Activated CD4-positive, alpha-beta T cell treated with anti-CD3 and anti-CD28 coated beads, Interleukin-2, amount 50 U/mL, for 16 hours (primary cell): ENCODE measurements at places on chromosomes 1 and 21.

- DNase-seq: no peak
Observed at GRCh38 chr1:67597336-67597735, 87.7 kb upstream of the GADD45A start.

DNA sequence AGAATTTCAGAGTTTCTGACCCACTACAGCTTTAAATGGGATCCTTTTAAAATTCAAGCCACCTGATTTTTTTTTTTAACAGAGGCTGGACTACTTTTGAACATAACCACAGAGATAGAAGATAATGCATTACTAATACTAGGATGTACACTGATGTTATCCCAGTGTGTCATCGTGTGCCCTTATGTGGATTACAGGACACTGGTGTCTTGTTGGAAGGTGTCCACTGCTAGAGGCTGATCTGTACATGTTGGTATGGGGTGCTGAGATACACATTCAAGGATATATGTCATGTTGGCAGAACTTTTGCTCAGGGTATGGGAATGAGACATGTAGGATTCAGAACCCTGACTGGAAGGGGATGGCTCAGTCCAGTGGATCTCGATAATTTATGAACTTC lies 56.3 kb downstream of the INAVA start:
- no peak for DNase-seq

GRCh38 chr1:75129983-75130789 lies 4.0 kb upstream of the LHX8 start:
- DNase-seq: no peak

- no peak for DNase-seq
Observed at GRCh38 chr1:12505231-12505630, 112.8 kb downstream of the DHRS3 start.

- DNase-seq: no peak
Observed at GRCh38 chr1:10793129-10793651, 3.3 kb downstream of the CASZ1 start.

- DNase-seq: no peak
Observed at GRCh38 chr1:108077991-108078390, 113.0 kb upstream of the VAV3 start.

GRCh38 chr1:97488530-97488929 lies 432.3 kb downstream of the DPYD start:
- no peak for DNase-seq

DNA sequence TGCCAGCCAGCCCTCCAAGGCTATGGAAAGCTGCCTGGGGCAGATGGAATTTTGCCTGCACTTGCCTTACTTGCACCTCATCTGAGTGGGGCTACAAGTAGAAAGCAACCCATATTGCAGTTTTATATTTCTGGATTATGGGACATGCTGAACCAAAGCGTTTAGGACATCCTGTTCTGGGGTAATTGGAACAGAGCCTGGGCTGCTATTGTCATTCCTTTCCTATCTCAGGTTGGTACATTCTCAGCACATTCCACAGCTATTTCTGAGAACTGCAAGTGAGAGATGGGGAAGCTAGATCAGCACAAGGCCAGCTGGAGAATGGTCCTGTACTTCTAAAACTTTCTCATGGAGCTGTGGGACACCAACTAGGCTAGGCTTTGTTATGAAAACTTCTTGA lies 713.8 kb downstream of the KCNT2 start:
- DNase-seq: no peak

DNA sequence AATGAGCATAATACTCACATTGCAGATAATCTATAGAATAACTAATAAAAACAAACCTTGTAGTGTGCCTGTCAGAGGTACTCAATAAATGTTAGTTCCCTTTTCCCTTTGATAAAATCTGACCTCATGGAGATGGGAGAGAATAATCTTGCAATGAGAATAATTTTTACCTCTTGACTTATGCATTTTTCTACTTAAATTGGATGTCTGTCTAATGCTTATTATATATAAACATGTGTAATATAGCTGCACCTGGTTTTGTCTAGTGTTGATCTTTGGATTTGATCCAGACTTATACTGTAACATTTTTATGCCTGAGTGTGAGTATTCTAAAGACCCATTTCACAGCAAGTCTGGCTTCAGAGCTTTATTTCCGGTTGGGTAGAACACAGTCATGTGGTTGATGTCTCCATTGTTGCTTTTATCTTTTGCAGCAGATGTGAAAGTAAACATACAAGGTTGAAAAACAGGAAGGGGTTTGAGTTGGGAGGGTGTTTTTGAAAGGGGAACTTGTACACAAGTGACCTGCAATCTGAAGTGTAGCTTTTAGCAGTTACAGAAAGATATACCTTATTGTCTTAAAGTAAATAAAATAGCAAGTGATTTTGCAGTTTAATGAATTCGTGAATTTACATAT lies 12.4 kb downstream of the EPB41 start:
- DNase-seq: peak; percentile 77

GRCh38 chr1:160222546-160222945 lies 17.4 kb downstream of the PEA15 start:
- no peak for DNase-seq

- DNase-seq: no peak
Observed at GRCh38 chr1:206831650-206832049, 33.8 kb upstream of the IL20 start.

- peak; percentile 27 for DNase-seq
Observed at GRCh38 chr1:232793944-232794343, 11.3 kb upstream of the MAP10 start.

- no peak for DNase-seq
Observed at GRCh38 chr1:163168053-163168452, 34.7 kb downstream of the RGS5 start.

DNA sequence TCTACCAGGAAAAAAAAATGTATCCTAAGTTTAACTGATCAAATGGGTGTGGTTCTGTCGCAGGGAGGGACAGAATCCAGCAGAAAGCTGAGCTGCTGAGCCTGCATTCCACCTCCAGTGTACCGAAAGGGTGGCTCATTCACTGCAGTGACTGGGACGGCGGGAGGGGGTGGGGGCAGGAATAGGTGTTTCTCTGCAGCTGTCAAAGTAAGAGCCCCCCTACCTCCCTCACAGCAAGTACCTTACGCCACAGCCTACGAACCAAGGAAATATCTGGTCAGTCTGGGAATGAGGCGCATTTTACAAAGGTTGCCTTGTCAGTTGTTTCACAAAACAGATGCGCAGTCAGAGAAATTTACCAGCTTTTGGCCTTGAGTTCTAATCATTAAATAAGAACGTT lies 1.7 kb downstream of the S100B start:
- no peak for DNase-seq

- no peak for DNase-seq
Observed at GRCh38 chr1:45205011-45205909, 1.1 kb downstream of the ZSWIM5 start.

DNA sequence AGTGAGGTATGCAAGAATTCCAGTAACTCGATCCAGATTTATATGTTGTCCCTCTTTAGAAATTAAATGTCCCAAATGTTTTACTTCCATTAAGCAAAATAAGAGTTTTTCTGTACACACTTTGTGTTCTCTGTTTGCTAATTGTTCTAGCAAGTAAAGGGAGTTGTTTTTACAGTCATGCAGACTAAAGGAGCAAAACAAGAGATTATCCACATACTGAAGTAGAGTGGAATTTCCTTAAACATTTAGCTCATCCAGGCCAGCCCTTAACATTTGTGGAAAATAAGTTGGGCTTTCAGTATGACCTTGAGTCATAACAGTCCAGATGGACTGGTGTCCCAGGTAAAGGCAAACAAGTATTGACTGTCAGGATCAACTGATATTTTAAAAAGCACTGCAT lies 44.1 kb upstream of the TINAGL1 start:
- no peak for DNase-seq

GRCh38 chr1:147613506-147613905 lies 56.8 kb downstream of the ACP6 start:
- no peak for DNase-seq

- no peak for DNase-seq
Observed at GRCh38 chr1:156081917-156082308, 352 bp downstream of the MEX3A start.

GRCh38 chr1:227308367-227309336 lies 9.6 kb downstream of the CDC42BPA start:
- DNase-seq: no peak

DNA sequence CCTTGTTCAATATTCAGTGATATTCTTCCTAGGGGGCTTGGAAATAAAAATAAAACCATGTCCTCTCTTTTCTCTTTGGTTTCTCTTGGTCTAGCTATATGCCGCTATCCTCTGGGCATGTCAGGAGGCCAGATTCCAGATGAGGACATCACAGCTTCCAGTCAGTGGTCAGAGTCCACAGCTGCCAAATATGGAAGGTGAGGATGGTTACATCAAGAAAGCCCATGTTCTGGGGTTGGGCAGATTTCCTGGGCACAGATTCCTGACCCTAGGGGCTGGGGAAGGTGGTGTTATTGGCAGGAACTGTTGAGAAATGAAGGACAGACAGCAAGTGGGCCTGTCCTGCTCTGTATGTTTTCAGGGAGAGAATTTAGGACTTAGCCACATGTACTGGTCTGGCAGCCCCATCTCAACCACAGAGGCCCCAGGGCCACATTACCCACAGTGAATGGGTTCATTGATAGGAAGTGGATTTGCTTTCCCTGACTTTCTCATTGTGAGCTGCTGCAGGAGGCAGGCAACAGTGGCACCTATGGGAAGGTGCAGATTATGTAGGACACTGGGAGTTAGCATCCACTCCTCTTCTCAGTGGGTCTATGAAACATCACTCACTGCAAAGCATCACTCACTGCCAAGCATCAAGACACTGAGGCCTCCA lies 37.4 kb upstream of the HSD17B7 start:
- no peak for DNase-seq

DNA sequence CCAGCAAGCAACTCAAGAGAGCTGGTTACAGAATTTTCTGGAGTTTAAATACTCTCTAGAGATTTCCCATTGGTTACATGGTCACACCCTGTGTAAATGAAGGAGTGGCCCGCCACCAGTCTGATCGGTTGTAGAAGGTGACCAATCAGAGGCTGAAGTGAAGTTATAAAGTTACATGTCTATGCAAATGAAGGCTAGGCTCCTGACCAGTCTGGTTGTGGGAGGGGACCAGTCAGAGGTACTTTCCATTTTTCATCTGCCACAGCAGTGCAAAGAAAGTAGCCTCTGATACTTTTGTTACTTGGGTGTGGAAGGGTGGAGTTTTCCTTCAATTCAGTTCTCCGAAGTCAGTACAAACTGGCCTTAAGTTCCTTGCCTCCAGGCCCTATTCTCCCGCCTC lies 273.7 kb downstream of the BARHL2 start:
- no peak for DNase-seq

- no peak for DNase-seq
Observed at GRCh38 chr1:155873860-155874259, 14.5 kb downstream of the SYT11 start.

- DNase-seq: peak; percentile 39
Observed at GRCh38 chr1:145846201-145846612, 777 bp downstream of the NUDT17 start.

DNA sequence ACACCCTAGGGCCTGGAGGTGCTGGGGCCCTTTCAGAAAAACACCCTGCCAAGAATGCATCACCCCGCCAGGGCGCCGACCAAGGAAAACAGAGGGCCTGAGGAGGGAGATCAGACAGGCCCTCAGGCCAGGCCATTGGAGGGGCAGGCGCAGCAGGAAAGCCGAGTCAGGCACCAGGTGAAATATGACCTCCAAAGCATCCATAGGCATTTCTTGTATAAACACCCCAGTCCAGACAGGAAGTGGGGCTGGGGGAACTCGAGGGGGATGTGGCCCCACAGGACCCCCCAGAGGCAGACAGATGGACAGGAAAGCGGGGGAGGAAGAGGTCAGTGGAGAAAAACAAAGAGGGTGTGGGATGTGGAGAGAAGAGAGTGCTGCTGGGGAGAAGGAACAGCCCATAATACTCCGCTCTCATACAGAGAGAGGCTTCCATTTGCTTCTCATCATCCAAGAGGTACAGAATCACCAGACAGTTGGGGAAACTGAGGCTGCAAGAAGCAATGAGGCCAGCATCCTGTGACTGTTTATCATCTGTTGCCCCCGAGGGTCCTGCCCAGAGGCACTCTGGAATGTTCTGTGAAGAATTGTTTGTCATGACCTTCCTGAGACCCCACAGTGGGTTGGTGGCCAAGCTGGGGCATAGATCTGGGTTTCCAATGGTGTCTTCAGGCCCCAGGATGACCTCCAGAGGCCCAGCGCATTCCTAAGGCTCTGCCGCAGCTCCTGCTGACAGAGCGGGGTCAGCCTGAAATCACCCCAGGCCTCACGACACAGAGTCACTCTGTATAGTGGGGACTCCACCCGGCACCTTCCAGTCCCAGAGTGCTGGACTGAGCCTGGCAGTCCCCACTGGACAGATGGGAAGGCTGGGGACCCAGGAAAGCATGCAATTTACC lies 18.0 kb downstream of the TRIM62 start:
- DNase-seq: no peak

DNA sequence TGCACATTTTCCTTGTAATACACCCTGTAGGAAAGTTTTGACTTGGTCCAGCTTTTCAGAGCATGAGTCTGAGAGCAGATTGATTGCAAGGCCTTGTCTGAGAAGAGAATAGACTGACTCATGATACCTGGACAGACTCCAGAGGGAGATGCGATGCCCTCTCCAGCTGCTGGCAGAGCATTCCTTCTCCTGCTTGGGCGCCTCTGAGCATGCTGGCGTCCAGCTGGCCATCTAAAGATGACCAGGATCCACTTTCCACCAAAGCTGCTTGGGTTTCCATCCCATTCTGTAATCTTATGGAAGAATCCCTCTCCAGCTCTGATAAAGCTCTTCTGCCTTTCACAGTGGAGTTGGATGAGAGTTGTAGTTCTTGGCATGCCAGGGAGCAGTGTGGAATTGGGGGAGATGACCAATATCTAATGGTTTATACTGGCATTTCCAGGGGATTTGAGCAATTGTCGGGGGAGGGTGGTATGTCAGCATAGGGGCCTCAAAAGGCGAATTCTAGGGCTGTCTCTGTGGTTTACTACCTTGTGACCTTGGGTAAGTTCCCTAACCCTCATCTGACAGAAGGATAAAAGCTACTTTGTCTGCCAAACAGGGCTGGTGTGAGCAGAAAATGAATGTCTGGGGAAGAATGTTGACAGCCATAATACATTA lies 19.5 kb downstream of the SZRD1 start:
- no peak for DNase-seq

GRCh38 chr1:27099135-27099586 lies 55.8 kb downstream of the SLC9A1 start:
- DNase-seq: no peak

DNA sequence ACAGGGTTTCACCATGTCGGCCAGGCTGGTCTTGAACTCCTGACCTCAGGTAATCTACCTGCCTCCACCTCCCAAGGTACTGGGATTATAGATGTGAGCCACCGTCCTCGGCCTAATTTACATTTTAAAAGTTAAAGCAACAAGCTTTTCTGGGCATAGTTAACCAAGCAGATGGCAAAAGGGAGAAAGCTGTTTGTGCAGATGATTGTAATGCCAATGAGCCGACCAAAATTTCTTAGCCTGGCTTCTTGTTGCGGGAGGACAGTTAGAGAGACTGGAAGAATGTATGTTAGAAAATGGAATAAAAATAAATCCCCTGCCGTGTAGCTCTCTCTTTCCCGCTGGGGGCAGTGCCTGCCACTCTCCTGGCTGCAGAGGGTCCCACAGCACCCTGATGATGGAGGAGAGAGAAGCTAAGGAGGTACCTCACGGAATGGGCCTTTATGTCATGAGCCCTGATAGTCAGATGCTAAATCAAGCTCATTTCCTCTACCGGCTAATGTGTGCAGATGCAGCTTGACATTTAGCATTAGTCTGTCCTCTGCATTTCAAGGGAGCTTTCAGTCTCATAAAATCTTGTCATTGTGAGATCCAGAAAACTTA lies 87.2 kb downstream of the HHAT start:
- no peak for DNase-seq

- no peak for DNase-seq
Observed at GRCh38 chr1:57479471-57479870, 55.6 kb upstream of the DAB1 start.
